ENCODE measurements at places on chromosomes 1 and 21.

- DNase-seq = no peak
Measured at GRCh38 chr1:16248603-16249516, 11.9 kb upstream of the CPLANE2 start.

DNA sequence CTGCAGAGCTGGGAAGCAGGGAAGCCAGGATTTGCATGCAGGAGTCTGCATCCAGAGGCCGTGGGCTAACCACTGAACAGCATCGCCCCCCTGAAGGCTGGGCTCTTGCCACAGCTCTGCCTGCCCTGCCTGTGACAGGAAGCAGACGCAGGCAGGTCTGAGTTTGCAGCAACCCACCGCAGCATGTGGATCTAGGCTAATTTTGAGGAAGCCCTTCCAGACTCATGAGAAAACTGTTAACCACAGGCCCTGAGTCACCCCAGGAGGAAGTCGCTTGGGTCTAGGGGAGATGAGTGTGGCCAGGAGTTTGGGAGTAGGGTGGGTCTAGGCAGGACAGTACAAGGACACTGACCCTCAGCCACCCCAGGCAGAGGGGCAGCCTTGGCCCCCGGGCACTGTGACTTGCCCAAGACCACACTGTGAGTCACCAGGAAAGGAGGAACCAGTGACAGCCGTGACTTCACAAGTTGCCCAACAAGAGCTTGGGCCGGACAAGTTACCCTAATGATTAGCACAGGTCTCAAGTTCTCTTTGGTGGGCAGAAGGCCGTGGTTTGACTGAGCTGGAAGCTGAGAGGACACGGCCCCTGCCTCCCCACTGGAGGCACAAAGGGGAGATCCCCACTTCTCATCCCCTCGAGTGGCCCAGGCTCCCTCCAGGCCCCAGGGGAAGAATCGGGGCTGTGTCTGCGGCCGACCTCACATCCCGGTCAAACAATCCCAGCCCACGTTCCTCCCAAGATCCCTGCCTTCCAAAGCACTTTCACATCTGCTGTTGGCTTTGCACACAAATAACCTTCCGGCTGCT is 826 bp downstream of the LAPTM5 start:
- peak; percentile 77 for DNase-seq

GRCh38 chr1:40450495-40451237 is 390 bp downstream of the ZFP69B start:
- peak; percentile 88 for DNase-seq

GRCh38 chr1:200306944-200307754 is 102.7 kb downstream of the ZNF281 start:
- DNase-seq = no peak

DNA sequence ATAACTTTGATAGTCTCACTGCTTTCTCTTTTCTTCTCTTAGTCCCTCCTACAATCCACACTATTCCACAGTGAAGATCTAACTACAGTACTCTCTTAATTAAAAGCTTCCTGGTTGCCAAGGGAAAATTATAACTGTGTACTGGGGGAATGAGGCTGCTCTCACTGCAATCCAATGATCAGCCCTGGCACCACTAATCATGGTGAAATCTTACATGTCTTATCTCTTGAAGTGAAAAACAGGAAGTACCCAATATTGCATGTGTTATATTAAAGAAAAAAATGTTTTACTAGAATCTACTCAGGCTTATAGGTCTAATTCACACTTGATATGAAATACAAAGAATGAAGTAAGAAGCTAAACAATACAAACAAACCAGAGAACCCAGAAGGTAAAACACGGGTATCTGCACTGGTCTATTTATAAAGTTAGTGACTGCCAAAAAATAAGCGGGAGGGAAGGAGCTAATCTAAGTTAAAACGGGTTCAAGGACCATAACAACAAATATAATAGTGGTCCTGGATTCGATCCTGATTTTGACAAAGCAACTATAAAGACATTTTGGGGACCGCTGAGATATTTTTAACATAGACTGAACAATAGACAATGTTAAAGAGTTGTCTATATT is 57.5 kb downstream of the RGS2 start:
- no peak for DNase-seq

DNA sequence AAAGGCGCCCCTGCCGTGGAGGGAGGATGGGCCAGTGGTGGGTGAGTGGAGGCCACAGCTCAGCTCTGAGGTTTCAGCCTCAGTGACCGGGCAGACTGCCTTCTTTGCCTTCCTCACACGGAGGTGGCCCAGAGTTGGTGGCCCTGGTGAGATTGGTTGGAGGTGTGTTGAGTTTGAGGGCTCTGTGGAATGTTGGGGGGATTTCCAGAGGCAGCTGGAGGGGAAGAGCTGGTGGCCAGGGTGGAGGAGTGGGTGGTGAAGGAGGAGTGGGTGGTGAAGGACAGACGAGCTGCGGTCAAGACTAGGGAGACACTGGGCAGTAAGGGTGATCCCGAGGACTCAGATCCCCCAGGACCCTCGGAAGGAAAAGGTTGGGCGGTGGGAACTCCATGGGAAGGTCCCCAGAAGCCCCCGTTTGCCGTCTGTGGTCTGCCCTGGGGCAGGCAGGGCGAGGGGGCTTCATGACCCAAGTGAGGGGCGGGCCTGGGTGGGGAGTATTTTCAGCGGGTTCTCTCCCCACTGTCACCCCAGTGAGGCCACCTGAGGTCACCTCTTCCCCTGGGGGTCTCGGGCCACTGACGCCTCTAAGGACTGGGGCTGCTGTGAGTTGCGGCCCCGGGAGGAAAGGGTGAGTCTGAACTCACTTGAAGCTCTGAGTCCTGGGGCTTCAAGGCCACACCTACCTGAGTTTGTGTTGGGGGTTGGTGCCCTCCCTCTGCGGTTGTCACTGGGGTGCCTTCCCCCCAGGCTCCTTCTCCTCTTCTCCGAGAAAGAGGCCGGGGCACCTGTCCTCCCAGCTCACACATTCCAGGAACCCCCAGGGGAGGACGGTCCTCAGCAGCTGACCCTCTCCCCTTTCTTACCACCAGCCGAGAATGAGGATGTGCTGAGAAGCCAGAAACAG is 22.7 kb upstream of the PIK3CD start:
- peak; percentile 86 for DNase-seq

GRCh38 chr1:5970610-5971273 is 21.5 kb downstream of the NPHP4 start:
- DNase-seq = no peak

DNA sequence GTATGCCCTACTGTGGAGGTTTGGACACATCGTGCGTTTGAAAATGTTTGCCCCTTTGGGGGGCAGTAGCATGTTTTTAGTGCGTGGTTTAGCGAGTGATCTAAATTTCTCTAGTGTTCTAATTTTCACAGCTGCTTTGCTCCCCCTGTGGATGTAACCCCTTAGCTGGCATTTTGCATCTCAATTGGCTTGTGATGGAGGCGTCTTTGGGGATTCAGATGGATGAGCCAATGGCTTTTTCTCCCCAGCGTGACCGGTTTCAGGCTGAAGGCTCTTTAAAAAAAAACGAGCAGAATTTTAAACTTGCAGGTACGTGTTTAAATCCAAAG is 836 bp downstream of the CDC7 start:
- no peak for DNase-seq

DNA sequence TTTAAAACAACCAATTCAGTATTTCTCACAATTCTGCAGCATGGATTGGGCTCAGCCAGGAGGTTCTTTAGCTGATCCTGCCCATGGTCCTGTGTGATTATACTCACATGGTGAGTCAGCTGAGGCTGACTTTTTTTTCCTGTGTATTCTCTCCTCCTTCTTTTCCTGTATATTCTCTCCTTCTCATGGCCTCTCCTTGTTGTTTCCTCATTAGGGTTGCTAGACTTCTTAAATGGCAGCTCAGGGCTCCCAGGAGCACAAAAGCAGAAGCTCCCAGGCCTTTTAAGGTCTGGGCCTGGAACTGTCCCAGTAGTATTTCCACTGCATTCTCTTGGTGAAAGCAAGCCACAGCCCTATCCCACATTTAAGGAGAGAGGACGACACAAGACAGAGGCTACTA is 26.8 kb downstream of the VANGL1 start:
- DNase-seq = no peak

Measured in stimulated activated CD8-positive, alpha-beta memory T cell treated with anti-CD3 and anti-CD28 coated beads, Interleukin-4, amount 100 ng/mL, for 48 hours (primary cell).